ENCODE measurements at places on chromosomes 12 and 14. TPM values are rescaled to one million over a fixed set of nuclear protein-coding genes. Genes with fewer than 3 reads are reported as not detected.
A peak's percentile ranks its signal among the peaks of the same experiment; 100 is the strongest.

DNA sequence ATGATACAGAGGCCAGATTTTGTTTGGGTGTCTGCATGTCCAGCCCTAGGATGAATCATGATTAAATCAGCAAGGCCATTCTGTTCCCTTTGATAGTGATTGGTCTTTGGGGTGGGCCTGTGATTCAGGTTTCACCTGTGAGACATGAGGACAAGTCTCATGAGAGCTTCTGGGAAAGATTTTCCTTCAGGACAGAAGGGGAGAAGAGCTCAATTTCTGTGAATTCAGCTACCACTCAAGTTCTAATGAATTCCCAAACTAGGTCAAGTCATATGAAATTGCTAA, 73.4 kb downstream of the ZNF664 start:
- DNase-seq = no peak

- no peak for DNase-seq
These were observed 25.0 kb downstream of the SYNDIG1L start for GRCh38 chr14:74400919-74401503.

DNA sequence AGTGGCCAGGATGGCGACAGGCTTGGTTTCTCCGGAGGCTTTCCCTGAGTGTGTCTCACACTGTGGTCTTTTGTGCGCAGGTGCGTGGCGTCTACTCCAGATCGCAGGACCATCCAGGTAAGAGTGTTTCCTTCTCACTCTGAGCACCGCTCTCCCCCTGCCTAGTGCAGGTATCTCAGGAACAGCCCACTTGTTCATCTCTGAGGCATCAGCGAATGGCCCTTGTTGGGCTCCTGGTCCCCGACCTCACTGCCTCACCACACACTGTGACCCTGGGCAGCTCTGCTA, 781 bp downstream of the ADGRD1 start:
- no peak for DNase-seq

GRCh38 chr12:15689751-15690191, 99.4 kb downstream of the EPS8 start:
- no peak for DNase-seq

DNA sequence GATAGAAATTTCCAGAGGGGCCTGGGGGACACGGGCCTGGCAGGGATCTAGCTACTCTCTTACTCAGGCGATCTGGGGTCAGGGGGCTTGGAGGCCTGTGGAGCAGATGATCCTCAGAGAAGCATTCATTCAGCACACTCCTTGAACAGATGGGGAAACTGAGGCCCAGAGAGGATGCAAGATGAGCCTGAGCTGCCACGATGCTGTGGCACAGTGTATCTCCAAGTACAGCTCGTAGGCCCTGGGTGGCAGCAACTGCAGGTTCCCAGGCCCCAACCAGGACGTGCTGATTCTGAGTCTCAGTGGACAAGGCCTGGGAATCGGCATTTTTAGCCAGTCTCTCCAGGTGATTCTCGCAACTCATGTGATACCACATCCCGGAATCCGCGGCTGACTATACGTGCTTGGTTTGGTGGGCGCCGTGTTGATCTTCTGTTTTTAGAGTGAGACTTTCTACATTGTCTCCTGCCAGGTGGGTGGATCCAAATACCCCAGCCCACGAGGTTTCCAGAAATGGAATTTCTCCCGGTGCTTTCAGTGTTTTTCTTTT, 22.5 kb downstream of the ADGRD1 start:
- no peak for DNase-seq

- no peak for DNase-seq
These were observed 27.3 kb upstream of the CHPT1 start for GRCh38 chr12:101670007-101670671.

- DNase-seq = no peak
These were observed 226.0 kb downstream of the RASSF9 start for GRCh38 chr12:85610194-85610593.

GRCh38 chr12:42759622-42760273, 170.2 kb upstream of the PRICKLE1 start:
- peak; percentile 80 for DNase-seq

GRCh38 chr14:50407111-50407812, 10.6 kb upstream of the CDKL1 start:
- no peak for DNase-seq

DNA sequence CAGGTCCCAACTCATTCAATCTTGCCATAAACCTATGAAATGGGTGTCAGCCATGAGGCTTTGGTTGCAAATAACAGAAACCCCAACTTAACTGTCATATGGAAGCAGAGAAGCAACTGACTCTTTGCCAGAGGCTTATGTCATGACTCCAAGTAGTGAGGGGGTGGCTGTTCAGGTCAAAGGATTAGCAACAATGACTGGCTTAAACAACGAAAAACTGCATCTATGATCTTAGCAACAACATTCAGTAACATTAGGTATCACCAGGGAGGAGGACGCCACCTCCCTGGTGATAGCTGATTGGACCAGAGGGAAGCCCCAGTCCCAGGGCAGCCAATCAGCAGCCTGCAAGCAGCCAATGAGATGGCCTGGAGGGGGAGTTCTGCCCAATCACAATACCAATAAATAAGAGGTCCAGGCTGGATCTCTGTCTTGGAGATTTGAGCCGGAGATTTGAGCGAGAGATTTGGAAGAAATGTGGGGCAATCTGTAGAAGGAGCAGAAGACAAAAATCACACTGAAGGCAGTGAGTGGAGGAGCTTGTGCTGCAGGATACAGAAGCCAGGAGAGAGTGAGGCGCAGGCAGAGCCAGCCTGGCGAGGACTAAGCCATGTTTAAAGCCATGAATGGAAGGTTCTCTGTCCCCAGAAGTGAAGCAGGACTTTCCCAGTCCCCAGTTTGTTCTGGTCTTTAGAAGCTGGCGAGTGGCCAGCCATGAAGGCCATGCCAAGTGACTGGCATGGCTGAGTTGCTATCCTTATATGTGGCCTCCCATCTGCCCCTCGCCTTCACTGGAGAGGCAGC, 93.3 kb downstream of the CALM1 start:
- no peak for DNase-seq

GRCh38 chr14:63524537-63525155, 18.5 kb downstream of the PPP2R5E start:
- DNase-seq = no peak

DNA sequence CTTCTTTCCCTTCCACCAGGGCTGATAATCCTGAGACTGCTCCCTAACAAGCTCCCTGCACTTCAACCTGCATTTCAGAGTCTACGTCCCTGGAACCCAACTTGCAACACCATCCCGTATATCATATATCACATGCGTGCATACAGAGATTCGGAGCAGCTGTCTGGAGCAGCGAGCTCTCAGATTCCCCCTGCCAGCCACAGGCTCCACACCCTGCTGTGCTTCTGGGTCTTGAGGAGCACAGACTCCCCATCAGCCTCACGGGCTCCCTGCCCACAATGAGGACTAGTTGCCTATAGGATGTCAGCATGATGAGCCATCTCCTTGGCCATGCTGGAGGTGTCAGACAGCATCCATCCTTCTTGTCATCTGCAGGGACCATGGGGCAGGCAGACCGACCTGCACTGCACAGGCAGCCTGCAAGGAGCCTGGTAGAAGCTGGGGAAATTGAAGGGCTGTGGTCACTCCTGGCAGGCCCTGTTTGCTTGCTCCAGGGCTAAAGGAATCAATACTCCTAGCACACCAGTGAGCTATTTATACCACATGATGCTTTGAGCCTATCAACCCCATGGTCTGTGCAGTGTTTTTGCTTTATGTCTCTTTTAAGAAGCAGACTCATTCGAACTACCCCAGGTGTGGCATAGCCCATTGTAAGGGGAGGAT, 19.6 kb upstream of the HDAC7 start:
- no peak for DNase-seq

- no peak for DNase-seq
These were observed 514.1 kb downstream of the ETNK1 start for GRCh38 chr12:23139026-23139425.

- peak; percentile 28 for DNase-seq
These were observed 1.3 kb upstream of the CAPRIN2 start for GRCh38 chr12:30756074-30756473.

DNA sequence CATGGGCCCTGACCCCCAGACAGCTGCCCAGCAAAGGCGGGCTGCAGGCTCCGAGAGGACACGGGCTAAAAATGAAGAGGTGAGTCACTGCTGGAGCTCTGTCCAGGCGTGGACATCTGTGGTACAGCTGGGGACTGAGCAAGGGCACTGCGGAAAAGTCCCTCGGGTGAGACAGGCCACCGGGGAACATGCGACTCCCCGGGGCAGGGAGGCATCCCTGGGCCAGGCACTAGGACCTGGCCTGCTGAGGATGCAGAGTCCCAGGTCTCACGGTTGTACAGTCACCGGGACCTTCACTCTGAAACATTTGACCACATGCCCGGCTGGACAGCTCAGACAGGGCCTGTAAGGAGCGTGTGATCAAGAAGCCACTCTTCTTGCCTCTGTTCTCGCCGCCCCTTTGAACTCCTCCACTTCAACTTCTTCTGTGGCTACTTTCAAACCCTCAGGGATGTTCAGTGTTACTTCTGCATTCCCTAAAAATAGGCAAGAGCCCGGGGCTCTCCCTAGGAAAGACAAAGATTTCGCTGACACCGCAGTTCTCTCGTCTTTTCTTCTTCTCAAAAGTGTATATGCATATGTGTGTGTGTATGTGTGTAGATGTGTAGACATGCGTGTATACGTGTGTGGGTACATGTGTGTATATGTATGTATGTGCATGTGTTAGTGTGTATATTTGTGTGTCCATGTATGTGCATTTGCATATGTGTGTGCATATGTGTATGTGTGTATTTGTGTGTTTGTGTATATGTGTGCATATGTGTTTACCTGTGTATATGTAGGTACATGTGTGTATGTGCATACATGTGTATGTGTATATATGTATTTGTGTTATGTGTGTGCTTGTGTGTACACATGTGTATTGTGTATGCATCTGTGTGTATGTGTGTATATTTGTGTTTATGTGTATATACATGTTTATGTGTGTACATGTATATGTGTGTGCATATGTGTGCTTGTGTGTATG, 5.0 kb upstream of the RFLNA start:
- no peak for DNase-seq

GRCh38 chr14:25042362-25043299, 7.3 kb downstream of the STXBP6 start:
- no peak for DNase-seq

GRCh38 chr12:22160396-22161003, 114.5 kb downstream of the CMAS start:
- DNase-seq = no peak

GRCh38 chr14:100568998-100569733, 18.1 kb downstream of the BEGAIN start:
- no peak for DNase-seq

GRCh38 chr12:69623970-69624369, 13.3 kb upstream of the LRRC10 start:
- DNase-seq = peak; percentile 45

DNA sequence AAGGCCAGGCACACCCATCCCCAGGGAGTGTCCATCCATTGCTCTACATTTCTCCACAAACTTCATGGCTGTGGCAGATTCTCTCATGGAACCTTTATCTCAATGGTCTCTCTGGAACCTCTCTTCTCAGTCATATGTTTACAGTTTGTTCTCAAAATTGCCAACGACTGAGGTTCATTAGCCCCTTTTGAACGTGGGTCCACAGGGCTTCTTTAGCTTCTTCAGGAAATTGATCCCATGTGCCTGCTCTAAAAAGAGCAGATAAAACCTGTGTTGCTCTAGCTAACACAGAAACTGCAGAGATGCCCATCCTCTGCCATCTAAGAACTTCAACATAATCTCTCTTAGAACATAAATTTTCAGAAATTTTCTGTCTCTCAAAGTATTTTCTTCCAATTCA, at the start of gene OR6C4:
TSS of gene OR6C4 (plus strand) at position 301 of the 400 bp plus-strand sequence. CDS start 1,625 bp downstream, outside the sequence.
- no peak for DNase-seq

GRCh38 chr12:25324861-25325260, 74.1 kb upstream of the KRAS start:
- no peak for DNase-seq

DNA sequence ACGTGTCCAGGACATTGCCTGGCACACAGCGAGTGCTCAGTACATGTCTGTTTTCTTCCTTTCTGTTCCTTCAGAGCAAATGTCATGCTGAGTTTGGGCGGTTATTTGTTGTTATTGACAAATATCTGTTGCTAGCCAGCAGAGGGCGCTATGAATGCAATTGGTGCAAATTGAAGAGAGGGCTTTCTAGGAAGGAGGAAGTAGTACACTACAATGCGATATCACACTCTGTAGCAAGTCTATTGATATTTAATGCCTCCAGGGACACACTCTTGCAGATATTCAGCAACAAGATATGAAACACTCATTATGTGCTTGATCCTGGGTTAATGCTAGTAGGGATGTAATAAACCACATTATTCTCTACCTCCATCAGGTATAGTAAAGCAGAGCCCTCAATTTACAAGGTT, 267.3 kb upstream of the SRRM4 start:
- no peak for DNase-seq

- no peak for DNase-seq
These were observed 789.1 kb downstream of the TMEM121 start for GRCh38 chr14:106315436-106315835.

DNA sequence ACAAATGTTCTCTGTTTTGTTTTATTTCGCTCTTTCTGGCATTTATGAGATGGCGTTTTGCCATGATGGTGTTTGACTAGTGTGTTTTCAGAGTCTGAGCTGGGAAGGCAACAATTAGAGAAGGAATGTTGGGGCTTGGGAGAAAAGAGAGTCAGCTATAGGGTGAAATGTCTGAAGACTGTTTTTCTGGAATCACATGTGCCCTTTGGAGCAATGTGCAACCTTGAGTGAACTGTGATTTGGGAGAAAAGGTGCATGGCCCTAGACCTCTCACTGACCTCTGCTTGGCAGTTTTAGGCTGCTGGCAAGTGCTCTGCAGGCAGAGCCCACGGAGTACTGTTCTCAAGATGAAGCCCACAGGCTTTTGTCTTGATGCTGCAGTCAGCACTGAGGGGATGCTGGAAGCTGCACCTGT, 379.9 kb upstream of the PDE3A start:
- DNase-seq = peak; percentile 46

RASAL1 gene
- total RNA-seq = 1.3 TPM

CD163 gene
- 73.1 TPM for total RNA-seq

B4GALNT3 gene
- 1.9 TPM for total RNA-seq

ALDH2 gene
- 146 TPM for total RNA-seq

YEATS4 gene
- total RNA-seq = 26.0 TPM

SLCO1B1 gene
- 0.08 TPM for total RNA-seq

ANKRD13A gene
- total RNA-seq = 35.2 TPM

KERA gene
- not detected for total RNA-seq

TDP1 gene
- total RNA-seq = 13.9 TPM

SLC25A47 gene
- total RNA-seq = not detected

MED6 gene
- total RNA-seq = 35.8 TPM

PLEK2 gene
- 1.9 TPM for total RNA-seq

TOMM20L gene
- not detected for total RNA-seq
